Stimulated activated CD4-positive, alpha-beta T cell treated with anti-CD3 and anti-CD28 coated beads, Interleukin-2, amount 100 ng/mL, for 24 hours (primary cell): ENCODE measurements at places on chromosomes 11 and 22.

DNA sequence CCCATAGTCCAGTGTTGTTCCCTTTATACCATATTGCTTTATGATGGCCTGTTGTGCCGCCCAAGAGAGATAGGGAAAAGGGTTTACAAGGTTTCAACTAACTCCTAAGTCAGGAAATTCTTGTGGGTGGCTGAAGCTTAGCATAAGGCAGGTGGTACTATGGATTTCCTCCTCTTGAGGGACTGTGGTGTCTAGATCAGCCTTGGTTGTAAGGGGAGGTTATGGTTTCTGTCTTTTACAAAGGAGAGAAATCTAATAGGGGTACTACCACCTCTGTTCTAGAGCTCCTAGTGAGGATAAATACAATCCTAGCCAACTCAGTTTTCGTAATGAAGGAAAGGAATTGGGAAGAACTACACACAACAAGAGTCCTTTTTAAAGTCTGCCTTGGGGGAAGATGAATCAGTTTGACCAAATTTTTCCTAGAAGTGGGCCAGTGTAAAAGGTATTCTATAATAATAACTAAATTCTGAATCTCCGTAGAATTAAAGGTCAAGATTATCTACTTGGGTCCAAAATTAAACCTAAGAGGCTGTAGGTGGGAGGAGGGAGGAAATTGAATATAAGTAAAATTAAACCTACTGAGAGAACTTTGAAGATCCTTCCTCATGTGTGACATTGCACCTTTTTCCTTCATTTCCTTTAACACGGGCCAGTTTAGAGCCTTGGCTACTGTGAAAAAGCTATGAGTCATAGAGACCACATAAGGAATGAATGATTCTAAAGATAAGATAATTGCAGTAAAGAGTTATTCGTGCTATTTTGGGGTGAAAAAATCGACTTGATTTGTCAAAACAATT, 17.2 kb downstream of the DLAT start:
- no peak for DNase-seq

DNA sequence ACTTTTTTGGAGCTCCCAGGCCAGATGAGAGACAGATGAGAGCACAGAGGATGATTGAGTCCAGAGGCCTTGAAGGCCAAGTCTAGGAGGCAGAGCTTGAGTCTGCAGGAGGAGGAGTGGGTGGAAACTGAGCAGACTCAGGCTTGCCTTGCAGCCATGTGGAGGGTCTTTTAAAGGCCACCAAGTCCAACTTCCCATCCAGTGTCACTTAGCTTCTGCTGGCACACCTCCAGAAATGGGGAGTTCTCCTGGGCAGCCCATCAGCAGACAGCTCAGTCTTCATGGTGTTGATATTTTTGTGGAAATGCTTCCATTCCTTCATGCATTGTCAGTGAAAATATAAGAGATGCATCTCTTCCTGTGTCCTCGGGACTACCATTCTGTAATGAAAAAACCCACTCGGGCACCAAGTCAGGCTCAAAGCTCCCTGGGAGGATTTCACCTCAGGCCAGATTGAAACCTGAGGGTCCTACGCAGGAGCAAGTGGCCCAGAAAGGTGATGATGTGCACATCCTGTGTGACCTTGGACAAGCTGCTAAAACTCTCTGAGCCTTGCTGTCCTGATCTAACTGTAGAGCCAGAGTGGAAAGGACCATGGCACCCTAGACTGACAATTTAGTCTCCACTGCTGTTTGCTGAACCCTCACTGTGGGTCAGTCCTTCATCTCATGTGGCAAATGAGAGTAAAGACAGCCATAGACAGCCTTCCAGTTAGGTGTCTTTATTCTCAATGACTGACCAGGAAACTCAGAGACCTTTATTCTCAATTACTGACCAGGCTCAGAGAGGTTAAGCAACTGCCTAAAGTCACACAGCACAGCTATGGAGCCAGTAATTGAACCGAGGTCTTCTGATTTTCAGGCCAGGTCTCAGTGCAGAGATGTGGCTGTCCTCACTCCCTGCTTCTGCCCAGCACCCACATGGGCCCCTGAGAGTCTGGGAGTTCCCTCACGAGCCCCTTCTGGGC, 2.9 kb upstream of the LRRC32 start:
- no peak for DNase-seq

DNA sequence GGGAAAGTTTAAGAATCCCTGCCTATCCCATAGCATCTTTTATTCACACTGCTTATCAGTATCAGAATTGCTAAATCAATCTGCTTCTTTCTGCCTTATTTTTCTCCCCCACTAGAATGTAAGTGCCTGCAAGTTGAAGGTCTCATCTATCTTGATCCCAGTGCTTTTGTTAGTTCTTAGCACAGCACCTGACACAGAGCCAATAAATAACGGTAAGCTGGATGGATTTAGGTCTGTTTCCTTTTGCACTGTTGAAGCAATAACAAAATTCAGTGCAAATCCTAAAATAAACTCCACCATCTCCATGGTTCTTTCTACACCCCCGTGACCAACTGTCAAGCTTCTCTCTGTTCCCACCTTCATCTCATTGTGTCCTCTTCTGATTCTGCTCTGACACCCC, 36.7 kb upstream of the CD44 start:
- no peak for DNase-seq

- no peak for DNase-seq
These were observed 78.8 kb upstream of the NECTIN1 start for GRCh38 chr11:119807841-119808240.

GRCh38 chr11:12088047-12088481, 22.3 kb upstream of the MICAL2 start:
- DNase-seq = no peak

GRCh38 chr22:35045451-35045850, 20.5 kb upstream of the ISX start:
- no peak for DNase-seq

DNA sequence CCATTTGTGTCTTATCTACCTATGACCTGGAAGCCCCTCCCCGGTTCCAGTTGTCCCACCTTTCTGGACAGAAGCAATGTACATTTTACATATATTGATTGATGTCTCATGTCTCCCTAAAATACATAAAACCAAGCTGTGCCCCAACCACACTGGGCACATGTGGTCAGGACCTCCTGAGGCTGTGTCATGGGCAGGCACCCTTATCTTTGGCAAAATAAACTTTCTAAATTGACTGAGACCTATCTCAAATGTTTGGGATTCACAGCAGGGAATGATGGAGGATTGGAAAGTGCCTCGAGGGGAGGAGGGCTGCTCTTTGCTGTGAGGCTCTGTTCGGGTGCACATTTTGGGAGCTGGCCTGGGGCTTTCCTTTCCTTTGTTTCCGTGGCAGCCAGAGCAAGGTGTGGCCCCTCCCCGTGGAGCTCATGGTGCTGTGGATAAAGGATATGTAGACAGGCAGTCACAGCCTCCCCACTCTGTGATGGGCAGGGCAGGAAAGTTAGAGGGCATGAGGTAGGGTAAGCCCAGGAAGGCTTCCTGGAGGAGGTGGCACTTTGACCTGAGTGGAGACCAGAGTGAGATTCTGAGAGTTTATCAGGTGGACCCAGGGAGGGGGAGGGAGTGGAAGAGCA, 615.6 kb downstream of the TBC1D22A start:
- DNase-seq = no peak

- DNase-seq = no peak
These were observed 36.7 kb upstream of the CLMP start for GRCh38 chr11:123231777-123232176.

- no peak for DNase-seq
These were observed 59.7 kb upstream of the CTTN start for GRCh38 chr11:70338594-70338993.

GRCh38 chr11:44004452-44005062, 43.2 kb upstream of the ACCSL start:
- DNase-seq = no peak

GRCh38 chr11:26030399-26030798, 301.5 kb upstream of the ANO3 start:
- no peak for DNase-seq

DNA sequence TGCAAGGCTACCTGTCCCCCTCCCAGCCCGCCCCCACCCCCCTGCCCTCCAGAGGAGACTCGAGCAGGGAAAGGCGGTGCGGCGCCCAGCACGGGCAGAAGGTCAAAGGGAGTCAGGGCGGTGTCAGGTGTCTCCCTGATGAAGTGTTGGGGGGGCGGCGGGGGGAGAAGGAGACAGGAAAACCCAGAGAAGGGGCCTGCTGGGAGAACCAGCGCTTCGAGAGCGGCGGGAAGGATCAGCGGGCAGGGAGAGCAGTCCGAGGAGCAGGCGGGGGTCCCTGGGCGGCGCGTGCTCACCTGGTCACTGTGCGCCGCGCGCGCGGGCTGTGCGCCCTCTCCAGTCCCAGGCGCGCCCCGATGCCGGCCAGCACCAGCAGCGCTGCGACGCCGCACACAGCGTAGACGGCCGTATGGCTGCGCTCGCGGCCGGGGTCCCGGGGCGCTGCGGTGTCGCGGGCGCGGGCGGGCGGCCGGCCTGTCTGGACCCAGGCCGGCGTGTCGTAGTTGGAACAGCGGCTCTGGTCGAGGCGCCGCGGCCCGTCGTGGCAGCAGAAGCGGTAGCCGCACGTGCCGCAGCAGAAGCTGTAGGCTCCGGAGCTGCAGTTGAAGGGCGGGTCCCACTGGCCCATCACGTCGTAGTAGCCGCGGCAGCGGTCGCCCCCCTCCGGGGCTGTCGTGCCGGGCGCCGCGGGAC, 886 bp downstream of the SHISA8 start:
- no peak for DNase-seq

- no peak for DNase-seq
These were observed 25.1 kb upstream of the GUCY1A2 start for GRCh38 chr11:107043242-107044006.

- DNase-seq = no peak
These were observed 2.7 kb downstream of the REXO2 start for GRCh38 chr11:114441921-114442320.

DNA sequence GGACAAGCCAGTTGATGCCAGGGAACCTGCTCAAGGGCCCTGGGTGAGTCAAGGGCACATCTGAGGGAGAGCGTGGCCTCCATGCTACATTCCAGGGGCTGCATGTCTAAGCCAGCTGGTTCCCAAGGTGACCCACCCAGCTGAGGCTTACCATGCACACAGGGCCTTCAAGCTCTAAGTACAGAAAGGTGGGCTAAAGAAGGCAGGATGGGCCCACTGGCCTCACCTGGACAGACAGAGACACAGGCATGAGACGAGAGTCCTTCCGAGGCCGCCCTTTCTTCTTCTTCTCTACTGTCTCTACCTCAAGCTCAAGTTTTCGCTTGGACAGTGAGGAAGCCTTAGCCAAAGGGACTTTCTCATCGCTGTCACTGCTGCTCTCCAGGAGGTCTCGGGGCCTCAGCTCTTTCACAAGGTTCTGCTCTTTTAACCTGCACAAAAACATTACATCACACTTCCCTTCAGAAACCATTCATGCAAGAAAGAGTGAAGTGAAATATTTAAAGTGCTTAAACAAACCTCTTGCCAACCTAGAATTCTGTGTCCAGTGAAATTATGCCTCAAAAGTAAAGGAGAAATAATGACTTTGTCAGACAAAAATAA, 69.9 kb downstream of the HIRA start:
- DNase-seq = no peak

- DNase-seq = no peak
These were observed 83.5 kb upstream of the THY1 start for GRCh38 chr11:119506436-119506835.

- no peak for DNase-seq
These were observed 9.5 kb upstream of the GNAZ start for GRCh38 chr22:23060612-23061400.

DNA sequence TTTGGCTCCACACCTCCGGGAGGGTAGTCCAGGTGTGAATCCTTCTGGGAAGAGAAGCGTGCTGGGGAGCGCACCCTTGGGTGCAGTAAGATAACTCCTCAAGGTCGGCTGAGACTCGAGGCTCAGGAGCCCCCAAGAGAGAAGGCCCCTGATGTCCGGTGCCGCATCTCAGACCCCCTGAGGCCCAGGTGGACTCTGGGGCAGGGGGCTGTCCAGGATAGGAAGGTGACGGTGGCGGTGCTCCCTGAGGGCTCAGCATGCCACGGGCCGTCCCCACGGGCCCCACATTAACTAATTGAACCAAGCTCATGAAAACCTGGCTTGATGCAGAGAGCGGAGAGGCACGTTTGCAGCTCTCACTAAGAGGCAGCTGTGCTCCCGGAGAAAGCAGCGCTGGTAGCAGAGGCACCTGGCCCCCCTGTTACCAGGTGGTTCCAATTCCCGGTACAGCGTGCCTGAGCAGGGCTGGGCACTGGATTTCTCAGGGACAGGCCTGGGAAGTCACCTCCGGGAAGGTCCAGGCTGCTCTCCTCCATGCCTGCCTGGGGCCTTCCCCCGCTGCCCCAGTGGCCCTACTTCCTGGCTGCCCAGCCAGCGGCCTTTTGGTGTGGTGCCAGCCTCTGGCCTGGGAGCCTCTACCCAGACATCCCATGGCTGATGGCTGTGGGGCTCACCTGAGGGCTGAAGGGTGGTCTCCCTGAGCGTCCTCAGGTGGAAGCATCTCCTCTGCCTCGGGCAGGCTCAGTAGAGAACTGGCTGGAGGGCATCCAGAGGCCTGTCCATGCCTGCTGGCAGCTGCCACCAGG, 1.1 kb downstream of the KCNQ1 start:
- no peak for DNase-seq

GRCh38 chr11:75420224-75421034, 12.6 kb downstream of the KLHL35 start:
- no peak for DNase-seq

- no peak for DNase-seq
These were observed 1416.4 kb upstream of the RAG2 start for GRCh38 chr11:38014405-38014804.

GRCh38 chr22:36761553-36762240, 14.2 kb downstream of the IFT27 start:
- DNase-seq = no peak

- DNase-seq = no peak
These were observed 160.8 kb downstream of the MSANTD4 start for GRCh38 chr11:105861225-105861624.

GRCh38 chr11:5931061-5931460, 11.0 kb upstream of the OR56A3 start:
- no peak for DNase-seq

- no peak for DNase-seq
These were observed 331.8 kb upstream of the SYN3 start for GRCh38 chr22:33389936-33390335.

GRCh38 chr22:23534851-23535717, 45.0 kb downstream of the IGLL1 start:
- no peak for DNase-seq

DNA sequence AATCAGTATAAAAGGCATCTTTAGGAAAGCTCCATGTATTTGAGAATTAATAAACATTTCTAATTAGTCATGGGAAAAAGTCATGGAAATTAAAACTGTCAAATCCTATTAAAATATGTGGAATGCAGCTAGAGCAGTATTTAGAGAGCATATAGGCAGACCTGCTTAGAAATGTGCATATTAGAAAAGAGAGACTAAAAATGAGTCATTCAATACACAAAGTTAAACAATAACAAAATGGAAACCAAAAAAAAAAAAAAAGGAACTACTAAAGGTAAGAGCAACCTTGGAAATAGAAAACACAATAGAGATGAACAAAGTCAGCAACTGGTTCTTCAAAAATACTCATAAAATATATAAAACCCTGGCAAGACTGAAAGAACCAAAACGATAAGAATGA, 59.7 kb upstream of the RASSF10 start:
- no peak for DNase-seq
